ENCODE measurements at places on chromosomes 7 and 10. TPM values are rescaled to one million over a fixed set of nuclear protein-coding genes. Genes with fewer than 3 reads are reported as not detected.

The CALHM3 gene
- total RNA-seq = not detected

GRCh38 chr10:35426657-35427056, 90.3 kb downstream of the CCNY start:
- ATAC-seq = no peak

DNA sequence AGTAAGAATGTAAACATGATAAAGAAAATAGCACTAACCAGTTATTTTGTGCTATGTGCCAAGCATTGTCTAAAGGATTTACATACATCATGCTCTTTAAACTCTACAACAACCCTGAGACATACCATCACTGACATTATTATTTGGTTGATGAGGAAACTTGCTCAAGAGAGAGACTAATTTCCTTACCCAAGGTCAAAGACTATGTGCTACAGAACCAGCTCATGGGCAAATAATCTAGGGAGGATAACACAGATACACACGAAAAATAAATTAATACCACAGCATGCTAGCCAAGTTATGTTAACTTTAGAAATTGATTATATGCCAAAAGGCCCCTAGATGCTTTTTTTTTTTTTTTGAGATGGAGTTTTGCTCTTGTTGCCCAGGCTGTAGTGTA, 2.7 kb downstream of the ANKRD16 start:
- ATAC-seq = no peak

DNA sequence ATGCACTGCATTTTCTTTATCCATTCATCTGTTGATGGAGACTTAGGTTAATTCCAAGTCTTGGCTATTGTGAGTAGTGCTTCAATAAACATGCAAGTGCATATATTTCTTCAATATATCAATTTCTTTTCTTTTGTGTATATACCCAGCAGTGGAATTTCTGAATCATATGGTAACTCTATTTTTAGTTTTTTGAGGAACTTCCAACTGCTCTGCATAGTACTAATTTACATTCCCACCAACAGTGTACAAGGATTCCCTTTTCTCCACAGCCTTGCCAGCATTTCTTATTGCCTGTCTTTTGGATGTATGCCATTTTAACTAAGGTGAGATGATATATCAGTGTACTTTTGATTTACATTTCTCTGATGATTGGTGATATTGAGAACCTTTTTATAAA, 145.2 kb downstream of the LYZL1 start:
- no peak for ATAC-seq

GRCh38 chr7:2306688-2307087, 7.6 kb downstream of the SNX8 start:
- ATAC-seq = no peak

- ATAC-seq = no peak
These were observed 210.4 kb downstream of the SKIDA1 start for GRCh38 chr10:21314906-21315644.

DNA sequence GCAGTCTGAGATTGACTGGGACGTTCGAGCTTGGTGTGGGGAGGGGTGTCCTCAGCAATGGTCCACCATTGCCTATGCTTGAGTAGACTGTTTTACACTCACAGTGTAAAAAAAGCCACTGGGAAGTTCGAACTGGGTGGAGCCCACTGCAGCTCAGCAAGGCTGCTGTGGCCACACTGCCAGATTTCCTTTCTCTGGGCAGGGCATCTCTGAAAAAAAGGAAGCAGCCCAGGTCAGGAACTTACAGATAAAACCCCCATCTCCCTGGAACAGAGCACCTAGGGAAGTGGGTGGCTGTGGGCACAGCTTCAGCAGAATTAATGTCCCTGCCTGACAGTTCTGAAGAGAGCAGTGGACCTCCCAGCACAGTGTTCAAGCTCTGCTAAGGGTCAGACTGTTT, 80.3 kb downstream of the BICC1 start:
- no peak for ATAC-seq

The FANK1 gene
- total RNA-seq = 4.7 TPM

GRCh38 chr10:63430091-63430998, 35.4 kb downstream of the JMJD1C start:
- no peak for ATAC-seq

The PRSS37 gene
- total RNA-seq = not detected

The APBB1IP gene
- total RNA-seq = 46.5 TPM

GRCh38 chr7:121796936-121797656, 75.9 kb upstream of the PTPRZ1 start:
- no peak for ATAC-seq

DNA sequence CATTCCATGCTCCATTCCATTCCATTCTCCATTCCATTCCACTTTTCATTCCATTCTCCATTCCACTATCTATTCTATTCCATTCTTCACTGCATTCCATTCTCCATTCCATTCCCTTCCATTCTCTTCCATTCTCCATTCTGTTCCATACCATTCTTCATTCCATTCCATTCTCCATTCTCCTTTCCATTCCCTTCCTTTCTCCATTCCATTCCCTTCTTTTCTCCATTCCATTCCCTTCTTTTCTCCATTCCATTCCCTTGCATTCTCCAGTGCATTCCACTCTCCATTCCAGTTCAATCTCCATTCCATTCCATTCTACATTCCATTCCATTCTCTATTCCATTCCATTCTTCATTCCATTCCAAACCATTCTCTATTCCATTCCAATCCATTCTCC, 80.3 kb downstream of the NSUN6 start:
- no peak for ATAC-seq

GRCh38 chr7:127245607-127246006, 7.1 kb downstream of the GRM8 start:
- ATAC-seq = no peak

The SEMA4G gene
- total RNA-seq = 3.8 TPM

The ADAM22 gene
- total RNA-seq = 0.32 TPM

The HMX2 gene
- total RNA-seq = not detected

The OR2A1 gene
- 0.05 TPM for total RNA-seq

- ATAC-seq = no peak
These were observed 38.0 kb upstream of the SAMD8 start for GRCh38 chr10:75073442-75073841.

GRCh38 chr7:33874943-33875342, 30.4 kb upstream of the BMPER start:
- no peak for ATAC-seq

The VOPP1 gene
- total RNA-seq = 70.9 TPM

DNA sequence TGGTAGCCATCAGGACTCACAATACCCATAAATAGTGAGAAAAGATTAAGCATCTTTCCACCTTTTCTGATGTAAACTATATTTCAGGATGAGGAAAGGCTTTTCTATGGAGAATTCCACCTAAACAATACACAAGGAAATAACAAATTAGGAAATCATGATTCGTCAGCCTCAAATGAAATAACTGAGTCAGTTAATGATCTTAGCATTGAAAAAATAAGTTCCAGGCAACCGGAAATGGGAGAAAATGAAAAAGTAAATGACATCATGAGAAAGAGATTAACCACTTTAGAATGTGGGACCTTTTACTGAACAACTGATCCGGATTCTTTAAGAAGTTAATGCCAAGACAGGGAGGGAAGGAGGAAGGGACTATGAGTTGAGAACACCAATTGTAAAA, 742.3 kb downstream of the TNS3 start:
- no peak for ATAC-seq

GRCh38 chr7:50262916-50263690, 41.4 kb upstream of the IKZF1 start:
- ATAC-seq = peak; percentile 50

The NKX1-2 gene
- total RNA-seq = not detected

DNA sequence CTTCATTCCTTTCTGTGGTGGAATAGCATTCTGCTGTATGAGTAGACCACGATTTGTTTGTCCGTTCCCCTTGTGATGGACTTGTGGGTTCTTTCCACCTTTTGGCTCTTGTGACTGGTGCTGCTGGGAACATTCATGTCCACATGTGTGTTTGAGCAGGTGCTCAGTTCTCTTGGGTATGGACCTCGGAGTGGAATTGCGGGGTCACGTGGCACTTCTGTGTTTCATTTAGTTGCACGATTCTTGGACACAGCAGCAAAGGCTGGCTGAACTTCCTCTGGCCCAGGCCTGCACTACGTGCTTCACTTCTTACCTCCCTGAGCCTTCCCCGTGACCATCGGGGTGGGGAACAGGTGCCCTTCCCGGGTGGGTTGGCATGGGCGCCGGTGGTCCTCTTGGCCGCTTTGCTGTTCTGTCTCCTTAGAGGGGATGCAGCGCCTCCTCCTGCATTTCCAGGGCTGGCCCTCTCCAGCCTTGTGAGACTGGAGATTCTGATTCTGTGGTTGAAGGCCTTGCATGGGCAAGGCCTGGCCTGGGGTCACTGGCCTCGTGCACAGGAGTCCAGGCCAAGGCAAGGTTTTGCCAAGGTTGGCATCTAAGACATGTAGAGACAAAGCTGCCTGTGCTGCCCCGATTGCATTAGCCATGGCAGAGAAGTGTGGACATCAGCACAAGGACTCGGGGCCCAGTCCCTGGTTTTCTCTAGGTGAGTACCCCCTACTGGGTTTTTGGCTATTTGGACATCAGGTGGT, 25.1 kb downstream of the DOCK1 start:
- ATAC-seq = no peak

The MRPS33 gene
- total RNA-seq = 53.6 TPM

DNA sequence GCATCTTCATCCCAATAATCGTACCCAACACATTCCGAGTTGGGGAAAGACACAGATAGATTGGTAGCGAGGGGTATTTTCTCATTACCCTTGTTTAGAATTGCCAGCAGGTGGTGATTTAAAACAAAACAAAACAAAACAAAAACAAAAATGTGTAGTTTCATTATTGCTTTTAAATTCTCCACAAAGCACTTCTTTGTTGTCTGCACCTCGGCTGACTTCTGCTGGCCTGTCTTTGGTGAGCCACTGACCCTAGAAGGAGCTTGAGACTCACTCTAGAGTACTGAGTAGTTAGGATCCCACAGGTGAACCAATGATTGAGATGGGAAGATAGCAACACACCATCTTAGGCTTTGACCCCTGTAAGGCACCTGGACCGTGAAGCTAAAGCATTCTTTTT, 105.4 kb upstream of the BET1 start:
- no peak for ATAC-seq

GRCh38 chr7:20696803-20697333, 81.4 kb downstream of the ABCB5 start:
- no peak for ATAC-seq

- no peak for ATAC-seq
These were observed 67.5 kb upstream of the CUX1 start for GRCh38 chr7:101749891-101750290.
